ENCODE measurements at places on chromosomes 1 and 21. TPM values are rescaled to one million over a fixed set of nuclear protein-coding genes. Genes with fewer than 3 reads are reported as not detected.

DNA sequence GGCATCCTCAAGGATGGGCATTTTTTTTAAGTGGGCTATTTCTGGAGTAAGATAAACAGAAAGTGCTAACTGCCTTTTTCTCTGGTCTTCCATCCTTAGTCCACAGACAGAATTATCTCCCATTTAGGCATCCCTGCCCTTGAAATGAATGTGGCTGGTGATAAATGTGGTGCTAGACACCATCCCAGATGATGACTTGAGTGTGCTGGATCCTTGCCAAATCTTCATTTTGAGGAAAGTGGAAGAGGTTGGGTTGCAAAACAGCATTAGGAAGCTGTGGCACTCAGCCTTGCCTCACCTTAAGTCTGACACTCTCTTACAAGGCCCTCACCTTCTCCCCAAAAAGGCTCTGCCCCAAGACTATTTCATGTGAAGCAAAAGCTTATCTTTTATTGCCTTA, 19.2 kb downstream of the MAB21L3 start:
- DNase-seq = peak; percentile 56
- H3K27me3 ChIP-seq = no peaks in the 10 kb centered on the region
- H3K36me3 ChIP-seq = no peaks in the 10 kb centered on the region
- H3K4me3 ChIP-seq = no peak overlapping the region

Gene OR2T11
- not detected for total RNA-seq

DNA sequence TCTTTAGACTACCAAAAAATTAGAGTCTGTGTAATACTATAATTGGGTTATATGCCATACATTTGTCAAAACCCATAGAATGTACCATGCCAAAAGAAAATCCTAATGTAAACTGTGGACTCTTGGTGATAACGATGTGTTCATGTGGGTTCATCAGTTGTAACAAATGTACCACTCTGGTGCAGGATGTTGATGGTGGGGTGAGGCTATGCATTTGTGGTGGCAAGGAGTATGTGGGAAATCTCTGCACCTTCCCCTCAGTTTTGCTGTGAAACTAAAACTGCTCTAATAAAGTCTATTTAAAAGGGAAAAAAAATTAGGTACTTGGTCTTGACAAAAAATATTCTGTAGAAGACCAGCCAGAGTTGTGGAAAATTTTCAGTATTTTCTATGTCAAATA, 43.4 kb downstream of the INKA2 start:
- H3K27ac ChIP-seq = no peak overlapping the region
- no peaks in the 10 kb centered on the region for H3K4me1 ChIP-seq
- H3K4me3 ChIP-seq = no peak overlapping the region
- no peaks in the 10 kb centered on the region for H3K27me3 ChIP-seq

GRCh38 chr1:36123356-36123755, 1.7 kb downstream of the COL8A2 start:
- DNase-seq = no peak
- H3K27ac ChIP-seq = no peak overlapping the region
- peaks cover 21% of the 10 kb centered on the region for H3K27me3 ChIP-seq
- H3K4me1 ChIP-seq = no peaks in the 10 kb centered on the region

Gene SAMSN1
- 6.8 TPM for total RNA-seq

DNA sequence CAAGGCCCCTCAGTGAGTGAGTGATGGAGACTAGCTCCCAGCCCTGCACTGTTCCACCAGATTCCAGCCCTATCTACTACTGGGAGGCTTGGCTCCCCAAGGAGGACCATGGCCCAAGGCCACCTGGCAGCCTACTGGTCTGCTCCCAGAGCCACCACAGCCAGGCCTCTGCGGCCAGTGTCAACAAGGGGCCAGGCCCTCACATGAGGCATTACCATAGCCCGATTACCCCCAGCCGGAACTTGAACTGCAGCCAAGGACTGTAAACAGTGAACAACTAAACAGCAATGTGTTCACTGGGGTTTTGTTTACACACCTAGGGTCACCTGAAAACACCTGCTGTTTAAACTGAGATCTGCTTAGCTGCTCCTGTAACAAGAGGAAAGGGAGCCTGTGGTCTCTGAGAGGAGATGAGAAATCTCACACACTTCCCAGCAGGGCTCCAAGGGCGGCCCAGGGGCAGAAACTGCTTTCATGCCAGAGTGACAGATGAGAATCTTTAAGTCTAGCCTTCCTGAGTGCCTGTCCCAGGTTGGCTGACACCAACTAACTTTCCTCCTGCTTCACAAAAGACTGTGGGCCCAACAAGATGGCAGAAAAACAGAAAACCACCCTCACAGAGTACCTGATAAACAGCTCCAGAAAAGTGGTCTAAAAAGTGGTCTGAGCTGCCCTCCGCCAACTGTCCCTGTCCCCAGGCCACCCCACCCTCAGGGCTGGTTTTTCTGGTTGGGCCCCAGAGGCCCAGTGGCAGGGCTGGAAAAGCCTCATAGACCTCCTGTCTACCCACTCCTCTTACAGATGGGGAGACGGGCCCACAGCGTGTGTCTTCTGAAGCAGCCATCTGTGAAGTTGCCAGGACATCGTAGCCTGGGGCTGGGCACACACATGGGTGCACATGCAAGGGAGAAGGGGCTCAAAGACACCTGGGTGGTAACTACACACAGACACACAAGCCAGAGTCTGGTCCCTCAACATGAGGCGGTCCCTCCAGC, 28.8 kb downstream of the MEF2D start:
- H3K27ac ChIP-seq = no peak overlapping the region
- H3K27me3 ChIP-seq = no peaks in the 10 kb centered on the region
- peaks cover 92% of the 10 kb centered on the region for H3K36me3 ChIP-seq
- no peak for DNase-seq
- no peak overlapping the region for H3K4me3 ChIP-seq
- H3K4me1 ChIP-seq = peaks cover 8% of the 10 kb centered on the region

DNA sequence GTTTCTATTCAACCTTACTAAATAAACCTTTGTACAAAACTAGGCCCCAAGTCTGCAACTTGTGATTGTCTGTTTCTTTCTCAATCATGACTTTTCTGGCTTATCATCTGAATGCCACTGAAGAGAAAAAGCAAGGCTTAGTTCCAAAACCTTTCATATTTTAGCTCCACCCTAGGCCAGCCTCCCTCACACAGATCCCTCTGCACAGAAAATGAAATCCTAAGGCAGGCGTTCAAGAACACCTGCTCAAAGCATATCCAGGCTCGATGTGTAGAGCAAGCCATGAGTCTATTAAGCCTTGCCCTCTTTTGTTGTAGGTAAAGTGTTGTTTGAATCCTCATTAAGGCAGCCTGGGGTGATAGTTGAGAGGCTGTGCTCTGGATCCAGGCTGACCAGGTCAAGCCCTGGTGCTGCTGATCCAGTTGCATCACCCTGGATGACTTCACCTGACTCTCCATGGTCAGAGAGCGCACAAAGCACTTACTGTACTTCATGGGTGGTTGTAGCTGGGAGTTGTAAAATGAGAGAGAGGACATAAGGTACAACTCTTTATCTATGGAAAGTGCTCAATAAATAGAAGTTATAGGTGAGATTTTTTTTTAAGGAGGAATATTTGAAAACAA, 39.0 kb downstream of the FYB2 start:
- no peak overlapping the region for H3K27ac ChIP-seq
- H3K27me3 ChIP-seq = no peaks in the 10 kb centered on the region
- no peak overlapping the region for H3K4me3 ChIP-seq
- DNase-seq = no peak
- no peaks in the 10 kb centered on the region for H3K4me1 ChIP-seq

GRCh38 chr1:85224734-85225623, 24.2 kb upstream of the SYDE2 start:
- H3K36me3 ChIP-seq = no peaks in the 10 kb centered on the region
- H3K4me3 ChIP-seq = no peak overlapping the region
- no peak for DNase-seq
- H3K4me1 ChIP-seq = no peaks in the 10 kb centered on the region
- no peaks in the 10 kb centered on the region for H3K27me3 ChIP-seq

DNA sequence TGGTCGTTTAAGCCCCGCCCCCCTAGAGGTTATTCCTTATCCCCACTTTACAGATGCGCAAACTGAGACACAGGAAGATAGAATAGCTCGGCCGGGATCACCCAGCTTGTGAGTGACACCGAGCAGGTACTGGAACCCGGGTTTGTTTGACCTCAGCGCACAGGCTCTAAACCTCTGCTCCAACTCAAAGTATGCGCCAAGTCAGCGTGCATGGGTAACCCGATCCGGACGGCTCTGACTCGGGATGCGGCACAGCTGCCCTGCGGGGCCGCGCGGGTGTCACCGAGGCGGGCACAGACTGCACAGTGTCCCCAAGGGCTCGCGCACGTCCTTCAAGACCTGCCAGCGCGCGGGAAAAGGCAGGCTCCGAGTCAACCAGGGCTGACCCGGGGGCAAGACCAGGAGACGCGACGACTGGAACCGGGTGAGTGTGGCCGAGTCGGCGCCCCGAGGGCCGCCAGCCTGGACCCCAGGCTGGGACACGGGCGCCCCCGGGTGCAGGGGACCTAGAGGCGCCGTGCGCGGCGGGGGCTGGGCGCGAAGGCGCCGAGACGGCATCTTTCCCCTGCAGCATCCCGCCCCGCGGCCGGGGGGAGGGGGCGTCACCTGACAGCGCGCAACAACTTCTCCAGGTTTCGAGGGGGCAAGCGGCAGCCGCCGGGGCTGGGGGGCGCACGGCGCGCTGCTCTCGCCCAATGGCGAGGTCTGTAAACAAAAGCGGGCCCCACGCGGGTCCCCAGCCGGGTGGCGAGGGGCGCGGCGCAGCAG, 101.9 kb upstream of the SOD1 start:
- H3K27me3 ChIP-seq = no peaks in the 10 kb centered on the region
- DNase-seq = no peak
- H3K4me1 ChIP-seq = peaks cover 5% of the 10 kb centered on the region
- H3K27ac ChIP-seq = no peak overlapping the region
- no peaks in the 10 kb centered on the region for H3K36me3 ChIP-seq
- H3K4me3 ChIP-seq = peak overlapping the region; percentile 44

GRCh38 chr1:209647156-209647555, 5.1 kb downstream of the LAMB3 start:
- H3K27me3 ChIP-seq = no peaks in the 10 kb centered on the region
- no peak for DNase-seq
- peak overlapping the region; percentile 83 for H3K4me3 ChIP-seq
- peaks cover 89% of the 10 kb centered on the region for H3K36me3 ChIP-seq
- H3K27ac ChIP-seq = peak overlapping the region; percentile 46
- H3K4me1 ChIP-seq = peaks cover 73% of the 10 kb centered on the region

Gene AIRE
- total RNA-seq = not detected

Gene LAD1
- 40.9 TPM for total RNA-seq

- H3K4me1 ChIP-seq = peaks cover 9% of the 10 kb centered on the region
- peaks cover 33% of the 10 kb centered on the region for H3K27me3 ChIP-seq
- peak overlapping the region; percentile 15 for H3K4me3 ChIP-seq
- no peaks in the 10 kb centered on the region for H3K36me3 ChIP-seq
- no peak overlapping the region for H3K27ac ChIP-seq
These were observed 4.1 kb upstream of the GABRD start for GRCh38 chr1:2014741-2015735.

Gene OLFML2B
- total RNA-seq = not detected

- peaks cover 22% of the 10 kb centered on the region for H3K4me1 ChIP-seq
- DNase-seq = no peak
- no peaks in the 10 kb centered on the region for H3K27me3 ChIP-seq
These were observed 256.3 kb upstream of the DUSP10 start for GRCh38 chr1:221998186-221998612.

DNA sequence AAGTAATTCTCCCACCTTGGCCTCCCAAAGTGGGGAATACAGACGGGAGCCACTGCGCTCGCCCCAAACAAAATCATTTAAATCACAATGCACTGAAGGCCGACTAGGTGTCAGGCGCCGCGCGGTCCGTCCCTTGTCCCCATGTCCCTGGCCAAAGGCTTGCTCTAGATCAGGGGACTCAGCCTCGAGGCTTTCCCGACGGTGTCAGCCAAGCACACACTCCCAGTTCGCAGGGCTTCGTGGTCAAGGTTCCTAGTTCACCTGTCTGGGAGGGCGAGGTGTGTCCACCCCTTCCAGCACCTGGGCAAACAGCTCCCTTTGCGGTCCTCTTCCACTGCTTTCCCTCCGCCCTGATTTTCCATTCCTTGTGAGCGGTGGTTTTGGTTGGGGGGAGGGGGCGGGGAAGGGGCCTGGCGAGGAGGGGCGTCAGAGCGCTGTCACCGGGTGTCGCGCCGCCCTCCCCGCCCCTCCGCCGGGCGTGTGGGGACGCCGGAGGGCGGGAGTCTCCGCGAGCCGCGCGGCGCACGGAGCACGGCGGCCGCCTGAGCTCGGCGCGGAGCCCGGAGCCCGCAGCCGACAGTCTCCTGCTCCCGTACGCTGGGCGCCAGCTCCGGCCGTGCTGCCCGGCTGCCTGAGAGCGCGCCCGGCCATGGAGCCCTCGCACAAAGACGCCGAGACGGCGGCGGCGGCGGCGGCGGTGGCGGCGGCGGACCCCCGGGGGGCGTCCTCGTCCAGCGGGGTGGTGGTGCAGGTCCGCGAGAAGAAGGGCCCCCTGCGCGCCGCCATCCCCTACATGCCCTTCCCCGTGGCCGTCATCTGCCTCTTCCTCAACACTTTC, at the start of gene STUM:
STUM (plus strand) TSS at position 509 of the 838 bp plus-strand sequence; CDS start at position 650, 141 bp downstream.
- peaks cover 58% of the 10 kb centered on the region for H3K27me3 ChIP-seq
- H3K27ac ChIP-seq = no peak within 1 kb of the TSS
- H3K4me3 ChIP-seq = peak within 1 kb of the TSS; percentile 28
- no peaks in the 10 kb centered on the region for H3K36me3 ChIP-seq
- peaks cover 14% of the 10 kb centered on the region for H3K4me1 ChIP-seq

- H3K36me3 ChIP-seq = no peaks in the 10 kb centered on the region
- no peak overlapping the region for H3K4me3 ChIP-seq
- H3K27ac ChIP-seq = no peak overlapping the region
- no peak for DNase-seq
- peaks cover 1% of the 10 kb centered on the region for H3K27me3 ChIP-seq
- peaks cover 5% of the 10 kb centered on the region for H3K4me1 ChIP-seq
These were observed 113.5 kb downstream of the PROX1 start for GRCh38 chr1:214101246-214101645.

Gene JTB
- 194 TPM for total RNA-seq
